ENCODE measurements at places on chromosomes 4 and X.

DNA sequence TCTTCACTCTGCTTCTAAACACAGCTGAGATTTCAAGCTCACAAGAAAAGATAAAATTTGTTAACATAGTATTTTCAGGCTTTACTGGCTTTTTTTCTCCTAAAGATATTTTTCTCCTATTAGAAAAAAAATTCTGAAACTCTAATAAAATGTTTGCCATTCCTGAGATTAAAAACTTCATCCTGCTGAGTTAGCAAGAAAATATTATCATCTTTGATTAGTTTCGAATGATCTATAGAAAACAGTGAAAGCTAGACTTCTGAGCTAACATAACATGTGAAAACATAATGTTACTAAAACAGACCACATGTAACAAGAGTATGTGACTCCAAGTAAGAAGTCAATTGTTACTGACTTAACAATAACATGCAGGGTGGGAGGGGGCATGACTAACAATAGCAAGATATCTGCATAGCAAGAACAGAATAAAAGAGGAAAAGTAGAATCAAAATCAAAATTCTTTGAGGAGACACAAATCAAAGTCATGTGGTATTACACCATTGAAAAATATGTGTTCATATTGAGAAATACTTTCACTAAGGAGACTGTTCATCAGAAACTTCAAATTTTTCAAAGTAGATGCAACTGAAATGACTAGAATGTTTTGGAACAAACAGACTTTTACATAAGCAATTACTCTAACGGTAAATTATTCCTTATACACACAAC lies 14.5 kb downstream of the TBCK start:
- DNase-seq, result no peak

- no peak for DNase-seq
Measured at GRCh38 chr4:109942292-109942926, 29.7 kb downstream of the EGF start.

DNA sequence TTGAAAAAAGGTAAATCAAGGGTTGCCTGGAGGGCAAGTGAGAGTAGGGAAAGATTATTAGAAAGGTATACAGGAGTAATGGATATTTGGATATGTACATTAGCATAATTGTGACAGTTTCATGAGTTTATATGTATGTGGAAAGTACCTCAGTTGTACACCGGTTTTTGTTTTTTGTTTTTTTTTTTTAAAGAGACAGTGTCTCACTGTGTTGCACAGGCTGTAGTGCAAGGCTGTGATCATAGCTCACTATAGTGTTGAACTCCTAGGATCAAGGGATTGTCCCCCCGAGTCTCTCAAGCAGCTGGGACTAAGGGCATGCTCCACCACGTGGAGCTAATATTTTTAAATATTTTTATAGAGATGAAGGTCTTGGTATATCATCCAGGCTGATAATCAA lies 15.3 kb upstream of the HPGD start:
- no peak for DNase-seq

DNA sequence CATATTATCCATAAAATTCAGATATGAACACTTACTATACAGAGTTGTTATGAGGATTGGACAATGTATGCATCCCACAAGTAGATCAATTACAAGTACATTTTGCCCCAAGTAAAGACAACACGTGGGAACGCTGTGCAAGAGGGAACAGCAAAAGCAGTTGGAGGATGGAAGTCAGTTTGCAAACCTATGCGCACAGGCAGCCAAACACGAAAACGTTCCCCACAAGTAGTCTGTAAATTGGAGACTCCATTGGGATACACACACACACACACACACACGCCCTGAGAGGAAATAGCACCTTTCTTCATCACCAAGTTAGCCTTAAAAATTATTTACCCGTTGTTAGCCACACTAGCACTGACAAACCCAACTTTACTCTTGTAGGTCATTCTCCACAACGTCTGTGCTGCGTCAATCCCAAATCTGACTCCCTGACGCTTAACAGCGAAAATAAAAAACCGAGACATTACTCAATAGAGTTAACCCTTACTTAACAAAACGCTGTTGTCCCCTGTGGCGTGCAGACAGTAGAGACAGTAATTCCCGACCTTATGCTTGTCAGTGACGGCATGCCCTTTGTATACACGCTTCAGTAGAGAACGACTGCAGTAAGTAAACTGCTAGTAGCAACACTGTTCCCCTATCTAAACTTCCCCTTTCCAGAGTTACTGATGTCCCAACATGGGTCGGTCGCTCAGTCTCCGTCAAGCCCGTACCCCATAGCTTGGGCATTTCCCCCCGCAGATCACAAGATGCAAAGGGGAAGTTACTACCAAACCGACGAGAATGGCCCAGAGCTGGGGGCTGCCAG lies 730 bp downstream of the MANBA start:
- DNase-seq, result peak; percentile 58

DNA sequence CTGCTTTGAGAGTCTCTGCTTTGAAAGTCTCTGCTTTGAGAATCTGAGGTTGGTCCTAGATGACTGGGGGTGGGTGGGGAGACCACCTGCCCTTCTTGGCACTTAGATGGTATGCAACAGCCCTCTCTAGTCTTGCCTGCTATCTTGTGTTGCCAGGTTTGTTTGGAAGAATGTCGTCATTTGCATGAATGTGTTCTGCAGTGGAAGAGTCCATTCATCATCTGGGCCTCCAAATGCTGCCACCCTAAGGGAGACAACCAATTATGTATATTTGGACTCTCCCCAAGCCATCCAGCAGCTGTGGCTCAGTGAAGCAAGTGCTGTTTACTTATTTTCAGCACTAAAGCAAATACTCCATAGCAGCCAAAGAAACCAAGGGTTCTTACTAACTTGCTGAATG lies 44.6 kb upstream of the TRPC5OS start:
- no peak for DNase-seq

- DNase-seq, result no peak
Measured at GRCh38 chr4:122045533-122045932, 93.7 kb upstream of the TRPC3 start.

DNA sequence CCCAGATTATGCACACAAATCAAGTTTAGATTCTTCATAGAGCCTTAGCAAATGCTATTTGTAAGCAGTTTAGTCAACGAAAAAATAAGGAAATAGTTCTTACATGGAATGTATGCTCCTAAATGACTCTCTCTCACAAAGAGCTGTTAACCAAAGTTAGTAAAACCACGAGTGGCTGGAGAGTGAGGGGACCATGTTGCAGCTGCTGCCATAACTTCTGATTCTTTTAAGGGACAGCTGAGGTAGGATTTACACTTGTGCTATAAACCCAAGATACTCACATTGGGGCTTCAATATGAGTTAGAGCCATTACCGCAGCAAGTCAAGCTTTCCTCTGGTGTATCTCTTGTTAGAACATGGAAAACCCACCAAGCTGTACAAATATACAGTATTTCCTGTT lies 2.7 kb downstream of the DOCK11 start:
- DNase-seq, result no peak

GRCh38 chrX:10208281-10208856 lies 51.6 kb downstream of the CLCN4 start:
- DNase-seq, result no peak

- no peak for DNase-seq
Measured at GRCh38 chrX:10025742-10026493, 58.8 kb downstream of the CLDN34 start.

DNA sequence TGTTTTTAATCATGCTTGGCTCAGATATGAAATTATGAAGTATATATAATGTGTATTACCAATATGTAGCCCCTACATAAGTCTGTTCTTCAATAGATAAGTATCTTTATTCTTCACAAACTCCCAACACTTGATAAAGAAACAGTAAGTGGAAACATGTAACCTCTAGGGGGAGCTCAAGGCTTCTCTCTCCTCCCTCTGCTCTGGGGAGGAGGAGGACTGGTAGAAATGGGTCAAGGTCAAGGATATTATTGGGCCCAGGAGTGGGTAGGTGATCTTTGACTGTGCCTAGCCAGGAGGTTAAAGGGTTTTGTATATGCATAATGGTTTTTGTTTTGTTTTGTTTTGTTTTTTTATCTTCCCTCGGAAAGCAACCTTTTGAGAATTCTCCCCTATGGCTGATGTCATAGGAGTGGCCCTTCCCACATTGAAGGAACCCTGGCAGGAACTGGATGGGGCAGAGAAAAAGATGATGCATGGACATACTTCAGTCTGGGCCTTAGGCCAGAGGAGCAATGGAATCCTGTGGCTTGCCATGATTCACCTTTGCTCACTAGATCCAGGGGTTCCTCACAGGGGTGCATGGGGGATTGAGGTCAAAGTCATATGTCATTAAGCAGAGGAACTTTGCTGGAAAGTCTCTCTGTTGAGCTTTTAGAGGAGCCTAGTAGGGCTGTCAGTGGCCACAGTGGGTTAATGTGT lies 460.3 kb downstream of the MID1IP1 start:
- no peak for DNase-seq

- DNase-seq, result no peak
Measured at GRCh38 chr4:80438016-80438415, 102.5 kb downstream of the CFAP299 start.

DNA sequence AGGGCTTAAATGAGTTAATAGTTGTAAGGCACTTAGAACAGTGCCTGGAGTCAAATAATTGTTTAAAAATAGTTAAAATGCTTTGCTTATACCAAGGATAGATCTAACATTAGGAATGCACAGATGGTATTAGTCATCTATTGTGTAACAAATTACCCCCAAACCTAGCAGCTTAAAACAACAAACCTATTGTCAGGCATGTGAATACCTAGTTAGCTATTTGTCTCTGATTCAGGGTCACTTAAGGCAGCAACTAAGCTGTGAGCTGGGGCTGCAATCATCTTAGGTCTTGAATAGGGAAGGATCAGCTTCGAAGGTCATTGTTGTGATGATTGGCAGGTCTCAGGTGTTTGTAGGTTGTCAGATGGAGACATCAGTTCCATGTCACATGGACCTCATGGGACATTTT lies 42.4 kb upstream of the AGA start:
- no peak for DNase-seq

GRCh38 chrX:109632906-109633504 lies 8.0 kb upstream of the KCNE5 start:
- DNase-seq, result no peak

DNA sequence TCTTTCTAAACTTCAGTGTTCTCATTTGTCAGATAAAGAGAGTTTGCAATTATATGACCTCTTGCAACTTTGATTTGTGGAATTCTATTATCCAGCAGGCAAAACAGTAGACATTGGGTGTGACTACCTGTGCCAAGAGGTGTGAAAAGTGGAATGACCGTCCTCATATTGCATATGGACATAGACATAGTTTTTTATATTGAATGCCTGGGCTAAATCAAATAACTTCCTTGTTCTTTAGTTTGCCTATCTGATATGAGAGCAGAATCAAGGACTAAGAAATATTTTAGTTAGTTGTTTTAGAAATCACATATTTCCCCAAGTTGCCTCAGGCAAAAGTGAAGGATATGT lies 117.7 kb upstream of the KLF8 start:
- no peak for DNase-seq

- DNase-seq, result no peak
Measured at GRCh38 chr4:96103086-96103485, 263.2 kb downstream of the PDHA2 start.

GRCh38 chr4:37243722-37244582 lies 591 bp upstream of the NWD2 start:
- DNase-seq, result no peak

GRCh38 chr4:81194286-81194685 lies 20.7 kb downstream of the PRKG2 start:
- DNase-seq, result no peak

DNA sequence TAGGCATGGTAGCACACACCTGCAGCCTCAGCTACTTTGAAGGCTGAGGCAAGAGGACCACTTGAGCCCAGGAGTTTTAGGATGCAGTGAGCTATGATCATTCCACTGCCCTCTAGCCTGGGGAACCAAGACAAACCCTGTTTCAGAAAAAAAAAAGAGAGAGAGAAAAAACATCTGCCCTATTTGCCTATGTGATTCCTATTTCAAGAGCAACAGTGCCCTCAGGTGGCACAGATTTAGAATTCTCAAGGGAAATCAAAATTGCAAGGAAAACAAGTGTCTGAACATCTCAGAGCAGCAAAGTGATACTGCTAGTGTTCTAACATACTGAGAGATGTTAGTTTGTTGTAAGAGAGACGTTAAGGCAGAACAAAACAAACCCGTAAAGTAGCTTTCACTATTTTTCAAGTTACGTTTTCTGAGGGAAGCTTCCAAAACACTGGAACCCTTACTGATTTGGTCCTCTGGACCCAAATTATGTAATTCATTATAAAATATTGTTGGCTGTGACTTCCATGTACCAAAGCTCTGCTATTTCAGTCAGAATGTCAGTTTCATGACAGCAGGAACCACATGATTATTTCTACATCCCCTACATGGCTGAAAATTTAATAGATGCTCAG lies 7.9 kb downstream of the BDH2 start:
- peak; percentile 79 for DNase-seq

GRCh38 chrX:131894995-131895394 lies 128.1 kb upstream of the STK26 start:
- DNase-seq, result no peak

GRCh38 chr4:137611998-137612700 lies 79.9 kb upstream of the PCDH18 start:
- DNase-seq, result no peak

GRCh38 chr4:88985088-88985773 lies 71.8 kb downstream of the FAM13A start:
- DNase-seq, result no peak

DNA sequence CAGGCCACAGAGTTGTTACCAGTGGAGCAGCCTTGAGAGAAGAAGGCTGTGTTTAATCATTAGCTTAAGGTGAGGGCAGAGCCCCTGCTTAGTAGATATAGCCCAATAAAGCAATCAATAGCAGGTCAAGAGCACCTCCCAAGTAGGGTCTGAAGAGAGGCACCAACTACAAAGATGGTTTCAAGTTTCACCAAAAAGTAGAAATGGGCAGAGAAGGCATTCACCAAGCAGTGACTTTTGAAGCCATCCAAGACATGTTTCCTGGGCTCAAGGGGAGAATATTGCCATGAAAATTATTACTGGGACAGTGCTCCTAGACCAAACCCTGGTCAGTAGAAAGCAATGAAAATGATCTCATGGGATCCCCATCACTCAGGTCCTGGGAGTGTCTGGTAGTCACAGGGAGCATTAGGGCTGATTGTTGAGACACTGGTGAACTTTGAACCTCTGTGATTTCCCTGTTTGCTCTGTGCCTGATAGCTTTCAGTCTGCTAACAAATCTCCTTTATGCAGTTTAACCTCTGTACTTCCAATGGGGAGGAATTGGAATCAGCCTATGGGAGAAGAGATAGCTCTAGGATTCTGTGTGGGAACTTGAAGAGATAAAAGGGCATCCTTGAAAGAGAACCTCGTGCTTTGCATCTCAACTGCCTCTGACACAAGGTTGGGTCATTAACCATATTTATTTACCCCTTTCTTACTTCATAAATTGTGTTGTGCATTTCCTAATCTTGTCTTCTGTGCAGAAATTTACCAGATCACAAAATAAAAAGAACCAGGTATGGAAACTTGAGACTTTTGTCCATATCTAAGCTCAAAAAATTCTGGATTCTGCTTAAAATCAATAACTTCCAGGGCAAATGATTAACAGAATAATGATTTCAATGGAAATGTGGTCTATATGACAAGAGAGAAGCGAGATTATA lies 9.3 kb upstream of the OTC start:
- no peak for DNase-seq
